ENCODE measurements at places on chromosomes 16 and 17.

DNA sequence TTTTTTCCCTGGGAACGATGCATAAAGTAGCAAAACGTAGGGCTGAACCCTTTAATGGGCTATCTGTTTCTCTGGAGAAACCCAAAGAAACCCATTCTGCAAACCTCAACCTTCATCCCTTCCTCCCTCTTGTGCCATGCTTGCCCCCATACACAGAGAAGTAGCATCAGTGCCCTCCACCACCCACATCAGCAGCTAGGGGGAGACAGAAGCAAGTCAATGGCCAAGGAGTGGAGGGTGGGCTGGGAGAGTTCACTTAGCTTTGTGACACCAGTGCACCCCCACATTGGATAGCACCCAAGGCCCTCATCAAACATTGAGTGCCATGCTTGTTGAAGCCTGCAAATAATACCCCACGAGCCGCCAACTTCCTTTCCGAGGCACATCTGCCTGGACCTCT lies 282.4 kb downstream of the ABCC12 start:
- DNase-seq = no peak

- DNase-seq = no peak
Measured at GRCh38 chr16:80580109-80580832, 39.5 kb downstream of the DYNLRB2 start.

- no peak for DNase-seq
Measured at GRCh38 chr17:34656801-34657200, 77.4 kb downstream of the TMEM132E start.

DNA sequence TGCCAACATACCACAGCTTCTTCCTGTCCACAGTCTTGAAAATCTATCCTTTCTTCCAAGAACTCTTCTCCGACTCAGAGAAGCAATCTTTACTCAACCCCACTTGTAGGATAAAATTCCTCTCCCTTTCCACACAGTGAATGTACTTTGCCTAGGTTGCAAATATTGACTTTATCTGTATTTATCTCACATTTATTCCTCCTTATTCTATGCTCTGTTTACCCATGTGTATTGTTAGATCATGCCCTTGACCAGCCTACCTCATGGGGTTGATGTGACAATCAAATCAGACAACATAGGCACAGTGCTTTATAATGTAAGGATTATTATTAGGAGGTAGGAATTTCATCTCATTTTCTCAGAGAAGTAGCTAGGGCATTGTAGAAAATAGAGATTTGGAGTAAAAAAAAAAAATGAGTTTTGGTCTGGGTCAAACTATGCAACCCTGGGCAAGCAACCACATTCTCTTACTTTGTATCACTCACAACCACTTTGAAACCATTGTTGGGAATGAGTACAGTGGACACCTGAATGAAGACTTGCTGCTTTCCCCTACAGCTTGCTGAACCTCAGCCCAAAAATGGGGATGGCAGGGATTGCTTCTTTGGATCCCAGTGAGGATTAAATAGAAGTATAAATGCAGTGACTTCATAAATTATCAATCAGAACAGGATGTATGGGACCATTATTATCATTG lies 9.1 kb upstream of the SLC35B1 start:
- no peak for DNase-seq

- no peak for DNase-seq
Measured at GRCh38 chr16:3066440-3066748, 954 bp downstream of the IL32 start.

- DNase-seq = no peak
Measured at GRCh38 chr16:78469787-78470186, 370.3 kb downstream of the WWOX start.

GRCh38 chr17:6100146-6100545 lies 30.0 kb downstream of the WSCD1 start:
- DNase-seq = no peak

DNA sequence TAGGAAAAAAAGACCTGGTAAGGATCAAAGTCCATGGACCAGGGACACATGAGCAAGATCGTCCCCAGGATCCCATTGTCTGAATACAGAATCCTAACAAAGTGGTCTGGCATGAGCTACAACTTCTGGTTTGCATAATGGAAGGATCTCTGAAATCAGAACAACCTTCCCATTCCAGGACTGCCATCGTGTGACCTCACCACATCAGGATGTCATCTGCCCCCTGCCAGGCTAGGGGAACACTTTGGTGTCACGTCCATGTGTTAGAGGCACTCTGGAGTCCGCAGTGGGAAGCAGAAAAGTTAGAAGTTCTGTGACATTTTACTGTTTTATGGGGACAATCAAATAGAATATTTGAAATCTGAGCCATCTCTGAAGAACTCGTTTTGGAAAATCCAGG lies 160.7 kb downstream of the RGS9 start:
- no peak for DNase-seq

- DNase-seq = no peak
Measured at GRCh38 chr17:35778641-35779196, 16.7 kb downstream of the MMP28 start.

GRCh38 chr16:7602291-7602950 lies 269.8 kb downstream of the RBFOX1 start:
- DNase-seq = no peak

GRCh38 chr17:68255151-68255550 lies 7.3 kb downstream of the AMZ2 start:
- DNase-seq = no peak

DNA sequence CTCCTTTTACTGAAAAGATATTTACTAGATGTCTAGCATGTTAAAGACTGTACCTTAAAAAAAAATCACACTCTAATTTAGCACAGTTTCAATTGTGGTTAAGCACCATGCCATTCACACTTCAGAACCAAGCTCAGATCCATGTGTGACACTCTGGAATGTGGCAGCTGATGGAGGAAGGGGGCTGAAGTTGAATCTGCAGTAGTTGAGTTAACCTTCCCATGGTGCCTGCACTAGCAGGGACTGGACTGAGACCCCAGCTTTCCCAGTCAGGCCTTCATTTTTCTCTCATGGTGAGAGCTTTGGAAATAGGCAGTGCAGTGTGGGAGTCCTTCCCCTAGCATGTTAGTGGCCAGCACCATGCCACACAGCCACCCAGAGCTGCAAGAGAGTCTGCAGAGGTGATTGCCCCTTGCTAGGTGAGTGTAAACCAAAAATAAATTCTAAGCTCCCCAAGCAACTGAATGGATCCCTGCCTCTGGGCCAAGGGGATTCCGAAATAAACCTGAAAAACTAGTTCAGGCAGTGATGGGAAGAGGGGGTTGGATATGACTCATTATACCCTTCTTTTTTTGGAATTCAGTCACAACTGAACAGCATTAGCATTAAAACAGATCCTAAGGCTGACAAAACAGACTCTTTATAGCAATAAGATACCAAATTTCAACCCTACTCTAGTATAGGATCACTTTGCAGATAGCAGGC lies 208.5 kb downstream of the WWOX start:
- DNase-seq = no peak

DNA sequence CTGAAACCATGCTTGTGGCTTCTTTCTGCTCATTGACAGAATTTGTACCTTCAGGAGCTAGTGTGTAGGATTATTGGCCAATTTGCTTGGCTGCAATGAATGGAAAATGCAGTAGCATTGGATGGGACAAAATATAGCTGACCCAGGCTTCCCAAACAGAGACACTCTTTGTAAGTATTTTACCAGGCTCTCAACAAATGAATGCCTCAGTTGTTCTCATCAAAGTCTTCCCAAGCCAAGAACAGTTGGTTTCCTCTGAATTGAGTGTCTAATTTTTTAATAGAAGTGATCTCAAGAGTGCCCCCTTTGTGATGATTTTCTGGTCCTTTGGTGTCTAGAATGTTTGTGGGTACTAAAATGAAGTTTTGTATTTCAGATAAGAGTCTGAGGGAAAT lies 140.9 kb downstream of the SHISA9 start:
- no peak for DNase-seq

DNA sequence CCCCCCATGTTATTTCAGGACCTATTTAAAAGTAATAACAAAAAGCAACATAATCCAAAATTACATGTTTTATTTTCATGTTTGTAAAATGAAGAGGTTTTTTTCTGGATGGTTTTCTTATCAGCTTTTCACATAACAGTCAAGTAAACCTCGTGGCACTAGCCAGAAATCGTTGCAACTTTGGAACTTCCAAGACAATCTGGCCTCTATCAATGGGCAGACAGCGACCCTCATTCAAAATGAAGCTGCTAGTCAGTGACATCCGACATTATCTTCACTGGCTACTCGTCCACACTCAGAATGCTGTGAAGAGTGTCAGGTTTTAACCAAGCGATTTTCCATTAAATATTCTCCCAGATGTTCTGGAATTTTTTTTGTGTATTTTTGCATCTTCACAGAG lies 22.7 kb downstream of the ZNF652 start:
- DNase-seq = no peak

GRCh38 chr16:51952500-51952899 lies 594.4 kb downstream of the TOX3 start:
- no peak for DNase-seq

GRCh38 chr16:47712276-47713224 lies 251.4 kb downstream of the PHKB start:
- DNase-seq = no peak

- no peak for DNase-seq
Measured at GRCh38 chr17:16007439-16007838, 7.8 kb downstream of the TTC19 start.

GRCh38 chr17:82153745-82154375 lies 55.8 kb upstream of the FASN start:
- peak; percentile 55 for DNase-seq

DNA sequence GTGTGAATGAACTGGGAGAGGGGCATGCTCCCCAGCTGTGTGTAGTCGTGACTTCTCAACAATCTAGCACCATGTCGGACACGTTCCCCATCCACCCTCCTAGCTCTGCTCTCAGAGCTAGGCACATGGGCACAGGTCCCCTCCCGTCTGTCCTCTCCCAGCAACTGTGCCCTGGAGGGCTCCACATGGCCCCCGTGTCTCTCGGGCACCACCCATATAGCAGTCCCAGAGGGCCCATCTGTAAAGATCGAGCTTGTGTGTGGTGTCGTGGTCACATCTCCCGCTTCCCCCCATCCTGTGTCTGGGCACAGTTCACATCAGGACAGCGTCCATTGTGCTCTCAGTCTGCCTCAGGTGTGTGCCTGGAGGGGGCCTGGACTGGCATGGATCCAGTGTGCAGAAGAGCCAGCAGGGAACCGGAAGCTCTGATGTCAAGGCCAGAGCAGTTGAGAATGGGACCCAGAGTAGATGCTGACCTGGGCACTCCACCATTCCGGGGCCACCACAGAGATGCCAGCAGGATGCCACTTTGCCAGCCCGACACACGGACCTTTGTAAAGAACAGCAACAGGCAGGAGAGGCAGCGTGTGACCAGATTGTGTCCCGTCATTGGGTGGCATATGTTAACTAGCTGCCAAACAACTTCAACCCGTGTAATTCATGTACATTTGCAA lies 55.7 kb downstream of the MARF1 start:
- no peak for DNase-seq

DNA sequence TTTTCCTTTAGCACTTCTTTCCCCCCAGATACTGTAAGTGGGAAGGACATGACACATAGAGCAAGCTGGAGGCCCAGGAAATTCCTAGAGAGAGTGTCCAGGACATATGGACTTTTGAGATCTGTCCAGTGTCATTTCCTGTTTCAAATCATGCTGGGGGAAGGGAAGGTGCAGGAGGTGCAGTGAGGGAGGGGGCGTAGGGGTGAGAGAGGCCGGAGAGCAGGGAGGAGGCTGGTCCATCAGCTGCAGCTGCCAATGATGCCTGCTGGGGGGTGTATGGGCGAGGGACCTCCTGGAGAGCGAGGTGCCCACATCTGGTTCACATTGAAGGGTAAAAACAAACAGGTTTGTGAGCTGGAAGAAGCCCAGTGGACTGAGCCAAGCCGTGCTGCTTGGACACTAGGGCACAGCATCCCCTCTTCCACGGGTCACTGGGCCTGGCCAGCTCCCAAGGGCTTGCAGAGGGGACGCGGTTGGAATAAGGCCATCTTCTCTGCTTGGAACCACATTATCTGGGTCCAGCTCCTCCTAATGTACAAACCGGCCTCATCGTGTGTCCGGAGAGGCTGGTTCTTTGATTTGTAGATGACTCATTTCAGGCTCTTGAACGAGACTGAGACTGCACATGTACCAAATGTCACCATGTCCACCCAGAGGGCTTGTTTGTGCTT lies 70.4 kb upstream of the SMURF2 start:
- DNase-seq = peak; percentile 88

GRCh38 chr17:44352828-44353671 lies 7.9 kb downstream of the GRN start:
- no peak for DNase-seq

- DNase-seq = no peak
Measured at GRCh38 chr17:77126519-77126918, 14.2 kb upstream of the SEC14L1 start.

DNA sequence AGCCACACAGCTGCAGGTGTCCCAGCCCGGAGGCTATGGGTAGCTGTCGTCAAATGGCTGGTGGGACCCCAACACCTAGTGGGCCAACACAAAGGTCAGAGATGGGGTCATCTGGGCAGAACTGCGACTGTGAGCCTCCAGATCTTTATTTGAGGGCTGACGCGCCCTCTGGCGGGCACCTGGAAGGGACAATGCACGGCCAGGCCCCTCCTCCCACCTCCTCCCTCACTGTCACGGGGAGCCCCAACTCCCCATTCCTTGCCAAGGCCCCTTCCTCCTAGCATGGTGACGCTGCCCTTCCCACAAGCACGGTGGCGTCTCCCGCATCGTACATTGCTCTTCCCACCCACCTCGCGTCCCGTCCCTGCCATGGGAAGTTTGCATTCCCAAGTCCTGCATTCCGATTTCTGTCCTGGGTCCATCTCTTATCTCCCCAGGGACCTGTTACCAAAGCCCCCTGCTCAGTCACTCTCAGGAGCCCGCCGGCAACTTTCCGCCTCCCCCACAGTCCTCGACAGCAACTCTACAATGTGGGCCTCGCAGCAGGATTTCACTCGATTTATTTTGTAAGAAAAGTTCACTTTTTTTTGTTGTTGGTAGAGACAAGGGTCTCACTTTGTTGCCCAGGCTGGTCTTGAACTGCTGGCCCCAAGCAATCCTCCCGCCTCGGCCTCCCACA lies 1.0 kb downstream of the TLE7 start:
- DNase-seq = no peak

GRCh38 chr16:89133457-89134127 lies 38.0 kb upstream of the CDH15 start:
- no peak for DNase-seq

DNA sequence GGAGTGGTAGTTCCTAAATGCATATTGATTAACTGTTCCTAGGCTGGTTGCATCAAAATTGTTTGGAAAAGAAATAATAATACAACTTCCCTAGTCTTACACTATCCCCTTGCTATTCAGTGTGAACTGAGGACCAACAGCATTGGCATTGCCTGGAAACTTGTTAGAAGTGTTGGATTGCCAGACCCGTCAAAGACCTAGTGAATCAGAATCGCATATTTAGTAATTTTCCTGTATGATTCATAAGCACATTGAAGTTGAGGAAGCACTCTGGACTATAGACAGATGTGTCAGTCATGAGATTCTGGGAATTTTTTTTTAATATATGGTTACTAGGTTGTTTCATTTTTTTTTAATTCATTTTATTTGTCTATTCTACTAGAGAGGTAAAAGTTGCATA lies 34.7 kb upstream of the KCNJ16 start:
- DNase-seq = no peak

- no peak for DNase-seq
Measured at GRCh38 chr17:4518901-4519300, 20.2 kb downstream of the SPNS2 start.

- no peak for DNase-seq
Measured at GRCh38 chr17:19938736-19939135, 38.9 kb downstream of the AKAP10 start.
